AG08396 (cell line): ENCODE measurements at places on chromosomes 7 and 10.

DNA sequence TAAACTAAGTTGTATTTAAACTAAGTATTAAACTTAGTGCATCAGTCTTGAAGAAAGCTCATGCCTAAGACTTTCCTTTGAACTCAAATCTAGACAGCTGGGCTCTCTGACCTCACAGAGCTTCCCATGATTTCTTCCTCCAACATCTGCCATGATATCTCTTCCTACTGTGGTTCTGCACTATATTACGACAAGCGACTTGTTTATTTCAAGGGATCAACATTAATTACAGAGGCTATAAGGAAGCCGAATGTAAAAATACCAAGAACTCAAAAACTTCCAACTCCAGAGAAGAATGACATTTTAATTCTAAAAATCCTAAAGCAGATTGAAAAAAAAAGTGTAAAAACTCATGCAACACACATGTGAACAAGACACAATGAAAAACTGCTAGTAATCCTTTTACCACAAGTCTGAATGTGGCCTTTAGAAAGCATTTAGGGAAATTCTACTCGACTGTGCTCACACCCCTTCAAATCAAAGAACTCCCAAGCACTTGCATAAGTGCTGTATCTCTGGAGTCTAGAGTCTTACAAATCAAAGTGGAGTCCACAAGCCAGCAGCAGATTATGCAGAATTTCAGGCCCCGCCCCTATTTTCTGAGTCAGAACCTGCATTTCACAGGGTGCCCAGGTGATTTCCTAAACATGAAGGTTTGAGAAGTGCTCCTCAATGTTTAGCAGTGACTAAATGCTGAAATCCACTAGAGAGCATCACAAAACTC is 22.7 kb upstream of the WASHC2A start:
- no peak for DNase-seq

GRCh38 chr7:142338633-142339501 is 81.0 kb upstream of the PRSS58 start:
- DNase-seq = no peak

DNA sequence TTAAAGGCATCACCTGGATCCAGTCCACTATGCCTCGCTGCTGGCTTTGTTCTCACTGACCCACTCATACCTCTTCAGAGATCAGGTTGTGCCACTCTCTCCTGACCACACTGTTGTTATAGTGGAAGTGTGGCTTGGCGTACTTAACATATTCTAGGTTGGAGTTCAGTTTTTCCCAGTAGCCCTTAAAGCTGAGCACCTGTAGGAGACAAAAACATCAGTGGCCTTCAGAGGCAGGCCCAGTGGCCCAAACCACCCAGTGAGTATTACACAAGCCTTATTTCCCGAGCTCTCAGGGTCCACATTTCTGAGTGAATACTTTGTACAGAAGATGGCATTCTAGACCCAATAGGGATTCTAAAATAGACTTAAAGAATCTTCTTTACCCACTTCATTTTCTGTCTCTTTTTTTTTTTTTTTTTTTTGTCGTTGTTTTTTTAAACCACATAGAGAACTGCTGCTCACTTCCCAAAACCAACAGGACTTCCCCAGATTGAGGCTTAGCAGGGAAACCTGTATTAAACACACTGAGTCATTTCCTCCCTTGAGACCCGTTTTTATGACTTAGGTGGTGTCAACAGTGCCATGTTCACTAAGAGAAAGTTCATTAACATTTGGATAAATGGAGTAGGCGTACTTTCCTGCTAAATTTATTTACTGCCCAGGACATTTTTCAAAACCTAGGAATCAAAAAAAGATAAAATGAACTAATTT is 85.8 kb downstream of the GSAP start:
- no peak for DNase-seq

DNA sequence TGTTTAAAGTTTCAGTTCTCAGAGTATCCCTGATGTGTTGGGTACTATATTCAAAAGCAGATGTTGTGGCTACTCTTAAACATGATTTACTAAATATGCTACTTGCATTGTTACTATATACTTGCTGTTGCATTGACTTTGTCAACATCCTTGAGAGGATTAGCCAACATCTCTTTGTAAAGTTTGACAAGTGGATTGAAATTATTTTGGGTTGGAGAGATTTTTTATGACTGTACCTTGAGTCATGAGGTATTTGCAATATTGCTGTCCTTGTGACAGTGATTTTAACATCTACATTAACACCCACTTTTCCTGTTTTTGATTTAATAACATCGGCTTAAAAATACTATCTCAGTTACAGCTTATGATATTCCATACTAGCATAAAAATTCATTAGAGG is 31.9 kb downstream of the MRC1 start:
- no peak for DNase-seq

GRCh38 chr7:151068069-151068773 is 8.8 kb downstream of the SLC4A2 start:
- no peak for DNase-seq

DNA sequence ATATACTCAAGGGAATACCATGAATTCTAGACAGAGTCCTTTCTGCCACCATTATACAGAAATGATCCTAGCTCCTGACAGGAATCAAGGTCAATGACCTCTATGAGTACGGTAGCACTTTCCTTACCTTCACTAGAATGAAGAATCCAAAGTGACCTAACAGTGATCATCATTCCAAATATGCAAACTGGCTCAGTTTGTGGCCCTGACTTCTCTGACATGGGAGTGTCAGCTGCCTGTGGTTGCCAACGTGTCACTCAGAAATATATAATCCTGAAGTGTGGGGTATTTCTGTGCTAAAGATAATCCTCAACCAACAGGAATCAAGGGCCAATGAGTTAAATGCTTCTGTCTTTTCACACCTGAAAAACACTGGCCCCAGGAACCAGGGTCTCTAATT is 45.7 kb downstream of the COPG2 start:
- no peak for DNase-seq

DNA sequence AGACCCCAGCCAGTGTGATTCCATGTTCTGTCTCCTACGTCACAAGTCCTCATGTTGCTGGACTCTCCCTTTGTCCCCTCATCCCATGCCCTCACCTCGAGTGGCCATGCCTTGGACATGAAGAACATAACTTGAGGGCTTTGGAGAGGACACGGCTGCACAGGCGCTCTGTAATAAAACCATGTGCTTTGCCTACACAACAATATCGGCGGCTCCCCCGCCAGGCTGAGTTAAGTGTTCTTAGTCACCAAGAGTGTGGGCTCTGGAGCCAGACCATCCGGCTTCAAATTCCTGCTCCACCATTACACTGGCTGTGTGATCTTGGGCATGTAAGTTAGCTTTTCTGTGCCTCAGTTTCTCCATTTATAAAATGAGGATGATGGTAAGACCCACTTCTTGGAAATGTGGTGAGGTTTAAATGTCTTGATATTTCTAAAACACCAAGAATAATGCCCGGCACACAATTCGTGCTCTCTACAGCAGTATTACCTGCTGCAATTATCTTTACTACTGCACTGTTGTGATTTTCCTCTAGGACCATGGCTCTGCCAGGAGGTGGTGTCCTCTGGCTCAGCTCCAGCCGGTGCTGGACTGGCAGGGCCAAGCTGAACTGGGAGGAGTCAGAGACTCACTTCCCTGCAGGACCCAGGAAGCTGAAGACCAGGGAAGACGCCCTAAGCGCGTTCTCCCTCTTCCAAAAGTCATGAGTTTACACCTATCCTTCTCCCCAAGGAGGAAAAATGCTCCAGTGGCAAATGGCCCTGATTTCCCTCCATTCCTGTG is 15.7 kb downstream of the SLIT1 start:
- DNase-seq = no peak

- no peak for DNase-seq
Observed at GRCh38 chr7:133741078-133741477, 386.1 kb upstream of the LRGUK start.

DNA sequence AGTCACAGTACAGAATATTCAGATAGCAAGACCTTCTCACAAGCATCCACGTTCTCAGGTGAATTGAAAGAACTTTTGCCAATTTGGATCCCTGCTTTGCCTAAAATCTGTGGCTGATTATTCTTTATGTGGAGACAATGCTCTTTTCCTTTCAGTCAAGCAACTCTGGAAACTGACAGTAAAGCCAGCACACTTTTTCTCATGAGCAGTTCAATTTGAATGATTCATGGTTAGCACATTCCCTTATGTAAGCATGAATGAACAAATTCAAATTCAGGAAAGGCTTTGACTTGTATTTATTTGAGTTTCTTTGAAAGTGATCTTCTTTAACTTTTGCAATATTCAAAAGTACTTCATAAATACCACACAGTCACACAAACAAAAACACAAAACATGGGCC is 57.6 kb downstream of the MEOX2 start:
- DNase-seq = peak; percentile 4

GRCh38 chr7:17103984-17104383 is 194.5 kb upstream of the AHR start:
- DNase-seq = no peak

- DNase-seq = no peak
Observed at GRCh38 chr7:36748017-36748487, 23.8 kb upstream of the AOAH start.

GRCh38 chr7:128961030-128961659 is 23.4 kb downstream of the IRF5 start:
- DNase-seq = no peak
